ENCODE measurements at places on chromosomes 11 and 22.
A peak's percentile ranks its signal among the peaks of the same experiment; 100 is the strongest.

- DNase-seq = peak; percentile 82
Observed at GRCh38 chr11:12693479-12694182, 19.4 kb downstream of the TEAD1 start.

- no peak for DNase-seq
Observed at GRCh38 chr11:36356201-36356600, 60.1 kb downstream of the PRR5L start.

DNA sequence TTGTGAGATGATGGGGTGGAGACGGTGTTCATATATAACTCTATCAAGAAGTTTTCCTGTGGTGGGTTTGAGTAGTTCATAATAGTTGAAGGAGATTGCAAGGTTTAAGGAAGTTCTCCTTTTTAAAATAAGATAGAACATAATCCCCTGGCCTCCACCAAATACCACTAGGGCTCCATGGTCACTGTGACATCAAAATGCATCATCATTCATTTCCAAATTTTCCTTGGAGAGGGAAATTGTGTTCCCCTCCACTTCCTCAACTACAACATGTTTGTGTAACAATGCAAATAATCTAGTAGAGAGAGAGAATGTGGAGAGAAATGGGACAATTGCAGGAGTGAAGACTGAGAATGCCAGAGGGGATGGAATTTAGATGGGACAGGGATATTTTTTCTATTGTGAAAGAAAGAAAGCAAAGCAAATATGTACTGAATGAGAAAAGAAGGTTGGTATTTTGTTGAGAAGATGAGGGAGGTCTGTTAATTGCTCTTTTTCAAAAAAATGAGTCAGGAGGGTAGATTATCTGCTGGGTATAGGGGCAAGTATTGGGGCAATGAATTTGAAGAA lies 33.4 kb upstream of the ZBED5 start:
- DNase-seq = no peak

DNA sequence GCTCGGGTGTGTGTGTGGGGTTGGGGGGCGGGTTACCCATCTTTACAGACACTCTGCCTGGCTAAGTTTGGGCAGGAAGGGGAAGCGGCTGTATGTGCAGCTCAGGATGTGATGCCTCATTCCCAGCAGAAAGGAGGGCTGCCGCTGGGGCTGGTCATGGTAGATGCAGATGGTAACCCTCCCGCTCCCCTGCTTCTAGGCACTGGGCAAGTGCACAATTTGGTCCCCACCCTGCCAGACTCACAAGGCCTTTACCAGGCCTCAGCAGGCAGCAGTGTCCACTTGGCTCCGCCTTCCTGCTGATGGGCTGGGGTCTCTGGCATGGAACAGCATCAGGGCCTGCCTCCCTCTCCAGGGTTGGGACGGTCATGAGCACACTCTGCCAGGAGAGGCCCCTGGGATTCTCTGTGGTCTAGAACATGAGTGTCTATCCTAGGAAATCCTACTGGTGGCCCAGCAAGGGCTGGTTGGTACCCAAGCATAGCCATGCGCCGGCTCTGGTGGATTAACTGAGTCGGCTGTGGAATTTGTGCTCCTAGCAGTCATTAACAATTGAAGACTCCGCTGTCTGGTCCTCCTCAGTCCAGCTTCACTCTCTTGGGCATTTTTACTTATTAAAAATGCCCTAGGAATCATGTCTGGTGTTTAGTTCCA lies 4.2 kb downstream of the LMO1 start:
- peak; percentile 52 for DNase-seq

DNA sequence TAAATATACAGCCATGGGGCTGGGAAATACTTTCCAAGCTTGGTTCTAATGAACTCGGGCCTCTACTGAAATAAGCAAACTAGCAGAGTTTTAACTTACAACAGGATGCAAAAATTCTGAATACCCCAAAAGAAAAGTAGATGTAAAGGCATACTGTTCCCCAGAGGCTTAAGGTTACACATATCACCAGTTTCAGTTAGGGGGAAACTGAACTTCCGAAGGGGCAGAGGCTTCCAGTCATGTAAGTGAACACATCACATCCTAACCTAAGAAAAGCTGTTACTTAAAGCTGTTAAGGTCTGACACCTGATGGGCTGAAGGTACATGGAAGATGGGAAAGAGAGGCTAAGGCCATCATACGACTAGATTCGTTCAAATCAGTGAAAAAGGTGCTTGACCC lies 2.3 kb downstream of the GAB2 start:
- no peak for DNase-seq

DNA sequence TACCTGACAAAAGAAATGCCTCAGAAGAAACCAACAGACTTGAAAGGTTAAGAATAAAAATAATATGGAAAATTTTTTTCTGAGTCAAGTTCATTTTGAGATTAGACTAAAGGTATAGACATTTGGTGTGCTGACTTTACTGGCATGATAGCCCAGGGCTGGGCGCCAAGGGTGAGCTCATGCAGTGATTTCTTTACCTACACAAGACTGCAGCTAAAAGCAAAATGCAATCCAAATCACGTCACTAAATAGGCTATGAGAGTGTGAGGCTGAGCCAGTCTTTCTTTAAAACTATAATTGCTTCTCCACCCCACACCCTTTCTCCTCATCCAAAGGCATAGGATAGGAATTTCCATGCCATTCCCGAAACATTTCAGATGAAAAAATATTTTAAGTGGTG lies 196.5 kb downstream of the FAM76B start:
- peak; percentile 56 for DNase-seq

- DNase-seq = no peak
Observed at GRCh38 chr11:17976651-17977050, 36.2 kb downstream of the SERGEF start.

DNA sequence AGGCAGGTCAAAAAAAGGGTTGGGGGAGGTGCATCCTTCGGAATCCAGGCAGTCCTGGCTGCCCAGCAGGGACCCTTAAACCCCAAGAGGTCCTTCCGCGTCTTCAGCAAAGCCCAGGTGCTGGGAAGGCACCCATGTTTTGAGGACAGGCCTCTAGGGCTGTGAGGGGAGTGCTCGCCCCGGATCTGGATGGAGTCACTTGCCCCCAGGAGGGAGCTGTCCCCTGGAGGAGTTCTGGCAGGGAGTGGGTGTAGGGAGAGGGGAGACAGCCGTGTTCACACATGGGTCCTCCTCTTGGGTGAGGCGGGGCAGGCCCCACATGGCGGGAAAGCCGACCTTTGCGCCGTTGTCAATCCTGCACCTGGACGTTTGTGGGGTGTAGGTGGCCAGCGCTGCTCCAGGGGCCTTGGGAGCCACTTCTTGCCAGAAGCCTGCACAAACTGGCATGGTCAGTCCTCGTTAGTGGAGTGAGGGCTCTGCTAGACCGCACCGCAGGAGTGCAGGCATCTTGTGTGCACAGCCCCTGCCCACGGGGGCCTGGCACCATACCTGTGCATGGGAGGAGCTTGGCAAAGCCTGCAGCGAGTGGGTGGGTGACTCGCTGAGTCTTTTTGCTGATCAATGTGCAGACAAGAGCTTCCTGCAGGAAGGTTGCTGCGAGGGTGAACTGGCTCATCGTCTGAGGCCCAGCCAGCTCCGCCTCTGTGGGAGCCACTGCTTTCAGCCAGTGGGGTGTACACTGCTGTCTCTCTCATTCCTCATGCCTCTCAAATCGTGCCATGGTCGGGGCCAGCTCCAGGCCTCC lies 16.0 kb downstream of the PPIL2 start:
- no peak for DNase-seq

- DNase-seq = no peak
Observed at GRCh38 chr11:101321222-101321621, 191.6 kb upstream of the PGR start.

DNA sequence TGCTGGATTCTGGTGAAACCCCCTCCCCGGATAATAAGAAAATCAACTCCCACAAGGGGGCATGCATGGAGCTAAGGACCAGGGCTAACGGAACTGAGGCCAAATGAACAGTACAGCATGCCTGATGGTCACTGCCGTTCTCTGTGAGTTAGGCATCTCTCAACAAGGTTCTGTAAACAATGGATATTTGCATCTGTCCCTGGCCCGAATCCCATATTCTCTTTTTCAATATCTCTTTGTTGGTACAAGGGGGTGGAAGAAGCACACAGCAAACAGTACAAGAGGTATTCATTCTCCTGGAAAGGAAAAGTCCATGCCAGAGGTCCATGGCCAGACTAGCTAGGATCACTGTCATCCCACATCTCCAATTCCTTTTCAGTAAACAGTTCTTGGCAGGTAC lies 32.2 kb upstream of the APOA1 start:
- DNase-seq = no peak

DNA sequence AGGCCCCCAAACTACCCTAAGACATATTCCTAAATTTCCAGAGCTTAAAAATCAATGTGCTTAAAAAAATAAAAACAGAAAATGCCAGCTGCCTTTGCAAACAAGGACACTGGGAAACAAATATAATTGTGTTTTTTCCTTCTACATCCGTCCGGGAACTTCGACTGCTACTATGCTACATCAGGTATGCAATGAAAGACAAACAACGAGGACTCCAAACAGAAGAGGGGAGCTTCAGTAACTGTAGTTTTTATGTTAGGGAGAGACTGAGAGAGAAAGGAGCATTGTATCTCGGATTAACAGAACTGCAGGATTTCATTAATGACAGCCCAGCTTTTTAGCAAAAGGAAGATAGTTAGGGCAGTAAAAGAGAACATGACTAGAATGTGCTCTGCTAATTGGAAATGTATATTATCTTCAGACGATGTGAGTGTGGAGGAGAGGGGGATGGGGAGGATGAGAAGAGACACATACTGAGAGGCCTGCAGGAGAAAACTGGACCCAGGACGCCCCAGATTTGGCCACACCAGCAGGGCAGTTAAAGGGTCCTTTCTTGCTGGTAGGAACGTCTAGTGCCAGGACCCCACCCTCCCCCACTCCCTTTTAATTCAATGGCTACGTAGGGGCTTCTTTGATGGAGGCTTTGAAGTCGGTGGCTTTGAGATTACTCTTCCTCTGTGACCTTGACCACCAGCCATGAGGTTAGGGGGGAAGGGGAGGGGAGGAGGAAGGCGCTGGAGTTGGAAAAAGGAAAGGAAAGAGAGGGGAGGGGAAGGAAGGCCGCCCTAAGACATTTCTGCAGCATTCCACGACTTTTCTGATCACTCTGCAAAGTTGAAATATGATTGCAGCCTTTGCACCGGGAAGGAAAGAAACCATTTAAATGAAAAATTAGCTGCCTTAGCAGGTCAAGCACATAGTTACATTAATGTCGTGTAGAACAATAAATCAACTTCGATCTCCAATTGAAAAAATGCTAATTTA lies 187.1 kb downstream of the BLID start:
- peak; percentile 84 for DNase-seq

- DNase-seq = no peak
Observed at GRCh38 chr11:16169541-16169940, 186.8 kb downstream of the SOX6 start.

DNA sequence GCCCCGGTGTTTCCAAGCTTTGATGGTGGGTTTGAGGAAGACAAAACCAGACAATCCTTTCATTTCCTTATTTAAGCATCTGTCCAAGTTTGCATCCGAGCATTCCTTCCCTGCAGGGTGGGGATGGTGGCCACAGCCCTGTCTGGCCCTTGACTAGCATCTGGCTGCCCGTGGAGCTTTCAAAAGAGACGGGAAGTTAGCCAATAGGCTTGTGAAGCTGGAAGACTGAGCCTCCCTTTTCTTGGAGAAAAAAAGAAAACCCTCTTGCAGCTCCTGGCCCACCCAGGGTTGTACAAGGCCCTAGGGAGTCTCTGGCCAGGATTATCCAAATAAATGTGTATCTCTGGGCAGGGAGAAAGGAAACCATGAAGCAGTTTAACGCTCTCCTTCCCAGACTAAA lies 60.6 kb downstream of the MICAL2 start:
- no peak for DNase-seq

GRCh38 chr11:1858154-1858553 lies 5.3 kb downstream of the LSP1 start:
- DNase-seq = no peak

DNA sequence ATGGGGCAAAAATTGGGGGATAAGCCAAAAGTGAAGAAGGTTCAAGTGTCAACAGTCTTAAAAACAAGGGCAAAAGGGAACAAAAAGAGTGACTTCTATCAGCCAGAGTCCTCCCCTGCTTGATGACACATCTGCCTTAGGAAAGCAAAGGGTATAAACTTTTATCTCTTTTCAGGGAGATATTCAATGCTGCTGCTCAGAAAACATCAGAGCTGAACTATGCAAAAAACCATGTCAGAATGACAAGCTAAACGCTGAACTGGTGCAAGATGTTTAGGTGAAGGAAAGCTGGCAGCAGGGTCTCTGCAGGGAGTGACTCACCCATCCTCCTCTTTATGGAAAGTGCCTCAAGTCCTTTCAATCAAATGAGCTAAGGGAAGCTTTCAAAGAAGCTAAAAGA lies 24.7 kb downstream of the ALG9 start:
- DNase-seq = no peak

GRCh38 chr11:68043349-68044144 lies 4.7 kb downstream of the TCIRG1 start:
- DNase-seq = no peak

- no peak for DNase-seq
Observed at GRCh38 chr22:39502789-39503409, 809 bp downstream of the MIEF1 start.

DNA sequence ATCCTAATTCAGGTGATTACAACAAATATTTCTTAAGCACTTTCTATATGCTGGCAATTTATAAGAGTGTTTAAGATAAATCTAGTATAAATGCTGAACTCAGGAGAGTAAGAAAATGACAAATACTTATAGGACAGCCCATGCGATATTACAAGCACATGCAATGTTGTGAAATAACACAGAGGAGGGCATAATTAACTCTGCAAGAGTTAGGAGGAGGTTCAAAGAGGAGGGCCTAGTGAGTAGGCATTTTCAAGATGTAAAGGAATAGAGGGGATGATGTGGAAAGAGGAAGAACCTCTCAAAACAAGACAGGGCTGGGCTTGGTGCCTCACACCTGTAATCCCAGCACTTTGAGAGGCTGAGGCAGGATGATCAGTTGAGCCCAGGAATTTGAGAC lies 37.1 kb upstream of the IL17RA start:
- DNase-seq = no peak

- no peak for DNase-seq
Observed at GRCh38 chr11:58068655-58069054, 37.9 kb downstream of the OR6Q1 start.

DNA sequence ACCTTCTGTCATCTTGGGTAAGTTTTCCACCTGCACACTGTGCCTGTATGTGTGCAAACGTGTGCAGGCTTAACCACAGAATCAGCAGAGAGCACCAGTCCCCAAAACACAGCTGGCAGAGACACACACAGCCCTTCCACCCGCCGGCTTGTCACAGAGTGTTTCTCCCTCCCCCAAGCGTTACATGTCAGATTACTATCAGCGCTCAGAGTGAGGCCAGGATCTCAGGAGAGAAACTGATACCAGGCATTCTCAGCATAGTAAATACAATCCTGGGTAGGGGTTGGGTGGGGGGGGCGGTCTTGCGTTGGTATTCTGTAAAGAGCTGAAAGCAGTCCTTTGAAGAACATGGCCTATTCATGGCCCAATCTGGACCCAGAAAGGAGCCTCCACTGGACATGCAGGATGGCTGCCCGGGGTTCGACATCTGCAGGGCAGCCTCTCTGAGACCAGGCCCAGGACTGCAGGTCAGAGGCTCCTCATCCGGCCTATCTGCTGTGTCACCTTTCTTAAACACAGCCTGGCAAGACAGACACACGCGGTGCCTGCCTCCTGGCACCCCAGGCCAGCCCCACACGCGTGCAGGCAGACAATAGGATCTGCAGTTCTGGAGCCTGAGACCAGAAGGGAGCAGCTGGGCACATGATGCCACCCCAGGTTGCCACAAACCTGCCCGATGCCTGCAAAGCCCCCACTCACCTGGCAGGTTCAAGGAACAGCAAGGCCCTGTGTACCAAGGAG lies 1.7 kb downstream of the OSBPL5 start:
- DNase-seq = no peak

GRCh38 chr11:34721646-34722045 lies 100.8 kb downstream of the EHF start:
- no peak for DNase-seq

- DNase-seq = no peak
Observed at GRCh38 chr11:36235750-36236149, 53.5 kb downstream of the COMMD9 start.
